ENCODE measurements at places on chromosomes 7 and 10.

DNA sequence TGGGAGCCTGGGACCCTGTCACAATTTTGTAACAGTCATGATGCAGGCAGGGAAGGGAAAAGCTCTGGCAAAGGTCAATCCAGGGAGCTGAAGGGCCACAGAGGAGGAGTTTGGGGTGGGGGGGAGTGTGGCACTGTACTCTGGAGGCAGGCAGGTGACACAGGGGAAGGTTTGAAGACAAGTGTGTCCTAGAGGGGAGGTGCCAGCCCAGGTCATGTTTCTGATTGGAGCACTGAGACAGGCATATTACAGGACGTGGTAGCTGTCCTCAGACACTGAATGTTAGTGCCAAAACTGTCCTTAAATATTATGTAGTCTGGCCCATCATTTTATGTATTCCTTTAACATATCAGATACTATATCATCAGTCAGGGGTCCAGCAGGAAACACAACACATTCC lies 75.6 kb upstream of the LRRC4 start:
- DNase-seq, result no peak

DNA sequence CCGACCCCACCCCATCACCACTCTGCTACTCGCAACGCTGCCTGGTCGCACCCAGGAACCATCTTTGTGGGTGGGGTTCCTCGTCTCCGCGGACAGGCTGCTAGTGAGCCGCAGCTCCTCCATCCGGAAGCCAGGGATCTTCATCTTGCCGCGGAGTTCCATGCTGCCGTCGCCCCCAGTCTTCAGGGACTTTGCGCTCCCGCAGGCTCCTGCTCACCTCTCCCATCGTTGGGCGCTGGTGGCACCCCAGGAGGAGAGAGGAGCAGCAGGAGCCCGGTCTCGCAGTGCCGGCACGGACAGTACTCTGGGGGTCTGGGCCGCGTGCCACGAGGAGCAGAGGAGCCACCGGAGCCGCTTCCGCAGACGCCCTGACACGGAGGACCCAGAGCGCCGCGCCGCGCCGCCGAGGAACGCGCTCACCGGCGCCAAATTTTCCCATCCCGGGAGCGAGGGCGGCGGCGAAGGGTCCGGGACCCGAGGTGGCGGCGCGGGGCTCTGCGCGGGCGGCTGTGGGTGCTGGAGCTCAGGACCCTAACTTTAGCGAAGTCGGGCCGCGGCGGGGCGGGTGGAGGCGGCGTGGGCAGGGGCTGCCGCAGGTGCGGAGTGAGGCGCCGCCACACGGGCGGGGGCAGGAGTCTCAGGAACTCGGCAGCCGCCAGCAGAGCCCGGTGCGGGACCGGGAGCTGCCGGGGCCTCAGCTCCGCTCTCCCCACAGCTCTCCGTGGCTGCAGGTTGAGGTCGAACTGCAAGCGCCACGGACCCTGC lies 750.1 kb upstream of the SORCS1 start:
- DNase-seq, result no peak

DNA sequence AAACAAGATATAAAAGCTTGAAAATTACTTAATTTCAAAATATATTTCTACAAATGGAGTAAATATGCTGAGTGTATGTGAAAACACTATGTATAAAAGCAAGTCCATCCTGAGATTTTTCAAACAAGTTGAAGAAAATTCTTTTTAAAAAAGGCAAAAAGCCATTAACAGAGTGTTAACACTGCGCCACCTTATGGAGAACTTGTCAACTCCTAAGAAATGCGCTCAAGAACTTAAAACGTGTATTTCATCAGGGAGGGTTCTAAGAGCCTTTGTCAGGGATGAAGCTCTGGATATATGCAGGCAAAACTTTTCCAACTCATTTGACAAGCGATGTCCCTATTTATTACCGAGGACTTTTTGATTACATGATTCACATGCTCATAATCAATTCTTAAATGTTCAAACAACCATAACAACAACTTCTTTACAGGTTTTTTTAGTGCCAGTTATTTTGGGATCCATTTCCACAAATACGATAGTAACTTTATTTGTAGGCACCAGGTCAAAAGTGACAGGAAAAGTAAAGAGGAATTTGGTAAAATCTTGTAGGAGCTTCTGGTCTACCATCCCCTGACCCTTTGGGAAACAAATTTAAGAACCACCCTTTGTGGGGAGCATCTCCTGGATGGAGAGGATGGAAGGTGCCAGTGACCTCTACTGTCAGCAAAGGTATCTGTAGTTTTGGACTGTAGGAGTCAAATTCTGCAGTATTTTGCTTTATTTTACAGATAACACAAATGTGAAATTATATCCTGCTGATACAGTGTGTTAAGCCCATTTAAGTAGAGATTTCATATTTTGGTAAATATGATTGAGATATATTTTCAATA lies 23.2 kb downstream of the CALCR start:
- DNase-seq, result no peak

- DNase-seq, result no peak
Measured at GRCh38 chr7:49324707-49325106, 400.4 kb downstream of the CDC14C start.

- DNase-seq, result no peak
Measured at GRCh38 chr10:18397906-18398305, 253.5 kb downstream of the NSUN6 start.

- no peak for DNase-seq
Measured at GRCh38 chr10:33117230-33117629, 159.2 kb upstream of the ITGB1 start.

DNA sequence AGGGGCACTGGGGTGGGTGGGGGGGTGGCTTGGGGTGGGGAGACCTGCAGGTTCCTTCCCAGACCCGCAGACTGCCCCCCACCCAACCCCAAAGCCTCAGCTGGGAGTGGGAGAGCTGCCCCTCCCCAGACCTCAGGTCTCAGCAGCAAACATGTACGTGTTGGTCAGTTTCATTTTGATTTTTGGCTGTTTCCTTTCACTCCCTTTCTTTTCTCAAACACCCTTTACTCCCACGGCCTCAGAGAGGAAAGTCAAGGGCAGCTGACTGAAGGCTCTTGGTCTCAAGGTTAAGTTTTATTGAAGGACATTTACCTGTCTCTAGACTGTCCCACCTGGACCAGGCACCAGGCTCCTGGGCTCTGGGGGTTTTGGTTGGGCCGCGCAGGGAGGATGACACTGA lies 34.1 kb upstream of the HSPB1 start:
- DNase-seq, result no peak

DNA sequence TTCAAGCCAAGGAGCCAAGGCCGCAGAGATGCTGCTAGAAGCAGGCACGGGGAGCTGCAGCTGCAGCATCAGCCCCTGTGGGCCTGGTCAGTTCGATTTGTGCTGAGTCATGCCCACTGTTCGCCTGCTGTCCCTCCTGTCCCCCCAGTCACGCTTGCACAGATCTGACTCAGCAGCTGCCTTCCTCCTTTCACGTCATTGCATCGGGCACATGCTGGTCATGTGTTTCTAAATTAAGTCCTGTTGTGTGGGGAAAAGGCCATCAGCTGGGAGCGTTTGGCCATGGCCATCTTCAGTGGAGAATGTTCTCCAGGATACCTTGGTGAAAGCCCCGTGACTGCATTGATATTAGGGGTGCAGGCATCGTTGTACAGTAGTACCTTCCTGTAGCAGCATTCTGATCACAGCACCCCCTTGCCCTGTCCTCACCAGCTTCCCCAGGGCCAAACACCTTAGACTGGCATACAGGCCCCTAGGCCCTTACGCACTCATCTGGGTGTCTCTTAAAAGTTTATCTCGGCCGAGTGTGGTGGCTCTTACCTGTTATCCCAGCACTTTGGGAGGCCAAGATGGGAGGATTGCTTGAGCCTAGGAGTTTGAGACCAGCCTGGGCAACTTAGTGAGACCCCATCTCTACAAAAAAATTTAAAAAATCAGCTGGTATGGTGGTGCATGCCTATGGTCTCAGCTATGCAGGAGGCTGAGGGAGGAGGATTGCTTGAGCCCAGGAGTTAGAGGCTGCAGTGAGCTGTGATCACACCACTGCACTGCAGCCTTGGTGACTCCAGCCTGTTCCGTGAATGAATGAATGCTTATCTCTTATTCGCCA lies 23.2 kb downstream of the POR start:
- no peak for DNase-seq

GRCh38 chr10:16792675-16793074 lies 24.5 kb downstream of the RSU1 start:
- DNase-seq, result no peak

DNA sequence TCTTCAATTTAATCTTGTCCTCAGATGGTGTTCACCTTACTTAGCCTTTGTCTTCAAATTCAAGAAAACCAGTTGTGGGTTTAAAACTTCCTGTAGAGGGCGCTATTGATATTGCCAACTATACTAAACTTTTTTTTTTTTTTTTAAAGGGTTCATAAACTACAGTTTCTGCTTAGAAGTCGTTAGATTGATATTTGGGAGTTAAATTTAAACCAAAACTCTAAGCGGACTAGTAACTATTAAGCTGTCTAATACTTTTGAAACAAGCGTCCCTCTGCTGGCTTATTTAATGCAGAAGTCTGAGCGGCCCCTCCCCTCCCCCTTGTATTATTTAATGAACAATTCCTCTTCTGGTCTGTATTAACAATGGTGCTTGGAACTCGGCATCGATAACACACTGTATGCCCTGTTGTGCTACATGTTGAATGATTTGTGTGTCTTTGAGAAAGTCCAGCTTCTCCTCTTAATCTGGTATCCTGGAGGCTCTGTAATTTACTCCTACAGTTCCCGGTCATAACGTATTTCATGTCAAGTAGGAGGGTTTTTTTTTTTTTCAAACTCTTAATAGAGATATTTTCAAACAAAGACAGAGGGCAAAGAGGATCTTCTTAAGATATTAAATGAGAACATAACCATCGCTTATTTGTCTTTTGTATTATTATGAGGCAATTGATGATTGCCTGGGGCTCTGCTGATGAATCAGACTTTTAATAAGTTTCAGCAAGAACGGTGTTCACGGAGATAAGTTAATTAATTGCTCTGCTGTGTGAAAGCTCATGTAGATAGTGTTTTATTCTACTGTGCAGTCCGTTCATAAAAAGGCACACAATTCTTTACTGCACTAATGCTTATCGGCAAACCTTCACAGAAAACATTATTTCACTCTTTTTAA lies 22.6 kb upstream of the CREB5 start:
- no peak for DNase-seq

GRCh38 chr10:88986549-88987242 lies 3.9 kb upstream of the FAS start:
- DNase-seq, result no peak

GRCh38 chr10:31383810-31384588 lies 65.0 kb downstream of the ZEB1 start:
- DNase-seq, result no peak

DNA sequence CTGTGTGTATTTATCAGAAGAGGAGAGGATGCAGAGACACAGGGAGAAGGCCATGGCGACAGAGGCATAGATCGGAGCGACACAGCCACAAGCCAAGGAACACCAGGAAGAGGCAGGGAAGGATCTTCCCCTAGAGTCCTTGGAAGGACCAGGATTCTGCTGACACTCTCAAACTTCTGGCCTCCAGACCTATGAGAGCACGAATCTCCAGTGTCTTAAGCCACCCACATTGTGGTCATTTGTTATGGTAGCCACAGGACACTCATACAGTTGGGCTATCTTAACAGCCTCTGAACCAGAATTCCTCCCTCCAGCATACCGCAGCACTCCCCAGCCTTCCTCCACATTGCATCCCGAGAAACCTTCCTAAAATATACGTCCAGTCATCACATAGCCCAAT lies 367.0 kb upstream of the MGMT start:
- DNase-seq, result peak; percentile 1

DNA sequence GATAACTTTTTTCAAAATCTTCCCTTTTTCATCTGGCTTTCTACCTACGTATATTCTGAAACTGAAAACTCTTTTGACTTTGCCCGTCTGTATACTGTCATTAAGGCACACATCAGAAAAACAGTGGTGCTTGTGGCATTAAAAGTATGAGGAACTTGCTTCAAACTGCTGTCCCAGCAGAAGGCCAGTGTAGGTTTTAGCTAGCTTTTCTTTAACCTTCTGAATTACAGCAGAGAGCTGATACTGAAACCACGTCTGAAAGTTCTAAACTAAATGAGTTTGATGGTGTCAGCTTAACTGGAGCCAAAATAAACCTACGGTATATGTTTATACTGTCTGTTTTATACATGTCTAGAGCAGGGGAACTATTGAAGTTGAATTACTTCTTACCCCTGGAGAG lies 283.4 kb downstream of the TFEC start:
- no peak for DNase-seq

- no peak for DNase-seq
Measured at GRCh38 chr10:4359003-4359402, 467.0 kb upstream of the AKR1E2 start.

- DNase-seq, result no peak
Measured at GRCh38 chr7:88669913-88670312, 89.6 kb upstream of the ZNF804B start.

DNA sequence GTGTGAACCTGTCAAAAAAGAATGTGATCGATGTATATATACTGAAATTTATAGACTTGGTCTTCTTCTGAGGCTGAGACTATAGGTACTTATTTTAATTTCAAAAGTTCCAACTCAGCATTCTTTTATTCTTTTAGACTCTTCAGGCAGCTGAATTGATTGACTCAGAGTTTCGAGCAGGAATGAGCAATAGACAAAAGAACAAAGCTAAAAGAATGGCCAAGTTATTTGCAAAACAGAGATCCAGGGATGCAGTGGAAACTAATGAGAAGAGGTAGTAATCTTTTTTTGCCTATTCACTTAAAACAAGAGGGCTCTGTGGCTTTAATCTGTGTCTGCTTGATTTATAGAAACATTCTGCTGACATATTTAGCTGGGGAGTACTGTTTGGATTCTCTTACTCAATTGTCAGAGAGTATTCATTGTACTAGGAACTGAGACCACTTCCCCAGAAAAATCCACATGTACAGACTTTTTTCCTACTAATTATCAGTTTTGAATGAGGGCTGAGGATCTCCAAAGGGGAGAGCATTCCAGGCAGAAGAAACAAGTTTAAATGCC lies 30.1 kb downstream of the BTAF1 start:
- no peak for DNase-seq

DNA sequence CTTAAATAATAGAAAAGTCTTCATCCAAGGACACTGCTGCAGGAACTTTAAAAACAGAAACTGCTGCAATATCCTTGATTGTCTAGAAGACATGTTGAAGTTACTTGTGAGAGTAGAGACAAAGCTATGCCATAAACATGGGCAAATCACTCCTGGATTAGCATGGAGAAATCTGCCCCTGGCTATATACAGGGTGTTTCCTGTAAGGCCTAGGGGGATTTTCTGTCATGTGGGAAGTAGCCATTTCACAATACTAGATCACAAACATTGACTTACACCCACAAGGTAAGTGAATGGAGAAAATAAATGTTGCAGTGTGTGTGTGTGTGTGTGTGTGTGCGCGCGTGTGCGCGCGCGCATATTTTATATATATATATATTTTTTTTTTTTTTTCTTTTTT lies 35.2 kb upstream of the PDK4 start:
- DNase-seq, result no peak

GRCh38 chr10:70668454-70668970 lies 3.8 kb upstream of the ADAMTS14 start:
- no peak for DNase-seq

DNA sequence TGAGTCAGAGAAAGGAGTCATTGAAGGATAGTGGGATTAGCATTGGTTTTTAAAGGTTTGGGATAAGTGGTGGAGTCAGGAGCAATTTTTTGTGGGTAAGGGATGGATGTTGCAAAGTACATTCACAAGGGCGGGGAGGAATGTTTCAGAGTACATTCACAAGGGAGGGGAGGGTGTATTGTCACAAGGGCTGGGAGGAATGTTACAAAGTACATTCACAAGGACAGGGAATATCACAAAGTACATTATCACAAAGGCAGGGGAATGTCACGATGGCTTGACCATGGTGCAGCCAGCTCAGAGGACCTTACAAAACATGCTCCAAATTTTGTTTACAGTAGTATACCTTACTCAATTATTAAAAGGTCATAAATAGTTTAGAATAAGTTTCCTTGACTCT lies 30.3 kb downstream of the C1GALT1 start:
- DNase-seq, result no peak

GRCh38 chr7:158252081-158252836 lies 335.4 kb downstream of the PTPRN2 start:
- DNase-seq, result no peak
